ENCODE measurements at places on chromosomes 1 and 21.
A peak's percentile ranks its signal among the peaks of the same experiment; 100 is the strongest.

DNA sequence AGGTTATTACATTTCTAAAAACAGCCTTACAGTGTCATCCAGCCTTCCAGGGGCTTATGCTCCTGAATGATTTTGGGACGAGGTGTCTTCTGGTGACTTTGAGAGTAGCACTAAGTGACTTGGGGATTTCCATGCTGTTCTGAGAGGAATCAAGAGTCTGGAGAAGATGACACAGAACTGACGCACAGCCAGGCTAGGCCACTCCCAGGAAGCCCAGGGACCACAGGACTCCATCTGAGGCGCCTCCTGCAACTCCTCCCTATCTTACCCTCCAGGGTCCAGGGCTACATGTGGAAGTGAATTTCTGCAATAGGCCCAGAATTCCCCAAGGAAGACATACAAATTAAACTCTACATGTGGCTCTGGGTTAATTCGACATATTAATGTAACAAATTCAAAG lies 92.5 kb downstream of the SLC25A24 start:
- no peak for DNase-seq

DNA sequence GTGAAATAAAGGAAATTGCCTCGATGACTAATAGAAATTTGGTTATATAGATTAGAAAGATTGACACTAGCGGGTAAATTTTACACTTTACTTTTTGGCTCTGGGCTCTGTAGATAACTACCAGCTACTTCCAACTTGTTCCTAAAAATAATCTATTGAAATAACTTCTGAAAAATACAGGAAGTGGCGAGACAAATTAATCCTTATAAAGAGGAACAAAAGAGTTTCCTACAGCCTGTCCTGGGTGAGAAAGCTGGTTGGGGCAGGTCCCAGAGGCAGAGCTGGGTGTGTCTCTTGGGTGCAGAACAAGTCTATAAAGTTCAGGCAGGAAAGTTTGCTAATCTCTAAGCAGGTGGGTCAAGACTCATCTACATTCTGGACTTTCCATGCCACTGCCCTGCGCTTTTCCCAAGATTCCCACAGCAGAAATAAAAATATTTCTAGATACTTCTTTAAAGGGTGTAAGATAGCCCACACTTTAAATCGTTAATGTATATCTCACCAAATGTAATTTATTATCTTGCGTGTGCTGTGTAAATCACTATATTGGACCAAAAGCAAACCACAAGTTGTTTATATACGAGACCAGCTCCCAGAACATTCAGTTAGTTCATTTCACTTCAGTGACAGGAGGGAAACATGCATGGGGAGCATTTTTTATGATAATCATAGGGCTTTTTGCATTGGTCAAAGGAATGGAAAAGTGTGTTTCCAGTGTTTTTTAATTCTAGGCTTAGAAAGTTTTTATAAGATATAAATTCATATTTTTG lies 70.1 kb upstream of the NRIP1 start:
- no peak for DNase-seq

DNA sequence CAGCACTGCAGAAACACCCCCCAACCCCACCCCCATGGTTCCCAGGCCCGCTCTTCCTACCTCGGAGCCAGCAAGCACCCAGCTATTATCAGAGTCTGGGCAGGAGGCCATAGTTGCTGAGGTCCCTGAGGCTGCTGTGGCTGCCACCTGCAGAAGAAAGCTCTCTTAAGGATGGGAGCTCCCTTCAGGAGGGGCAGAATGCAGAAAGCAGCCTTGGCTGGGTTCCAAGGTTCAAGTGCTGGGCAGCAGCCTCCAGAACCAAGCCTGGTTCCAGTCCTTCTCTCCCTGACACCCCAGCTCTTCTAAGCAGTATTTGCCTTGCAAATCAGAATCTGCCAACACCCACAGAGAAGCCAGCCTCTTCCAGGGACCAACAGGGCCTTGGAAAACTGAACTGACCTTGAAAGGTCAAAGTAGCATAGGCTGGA lies 2.3 kb downstream of the PBXIP1 start:
- DNase-seq: no peak

DNA sequence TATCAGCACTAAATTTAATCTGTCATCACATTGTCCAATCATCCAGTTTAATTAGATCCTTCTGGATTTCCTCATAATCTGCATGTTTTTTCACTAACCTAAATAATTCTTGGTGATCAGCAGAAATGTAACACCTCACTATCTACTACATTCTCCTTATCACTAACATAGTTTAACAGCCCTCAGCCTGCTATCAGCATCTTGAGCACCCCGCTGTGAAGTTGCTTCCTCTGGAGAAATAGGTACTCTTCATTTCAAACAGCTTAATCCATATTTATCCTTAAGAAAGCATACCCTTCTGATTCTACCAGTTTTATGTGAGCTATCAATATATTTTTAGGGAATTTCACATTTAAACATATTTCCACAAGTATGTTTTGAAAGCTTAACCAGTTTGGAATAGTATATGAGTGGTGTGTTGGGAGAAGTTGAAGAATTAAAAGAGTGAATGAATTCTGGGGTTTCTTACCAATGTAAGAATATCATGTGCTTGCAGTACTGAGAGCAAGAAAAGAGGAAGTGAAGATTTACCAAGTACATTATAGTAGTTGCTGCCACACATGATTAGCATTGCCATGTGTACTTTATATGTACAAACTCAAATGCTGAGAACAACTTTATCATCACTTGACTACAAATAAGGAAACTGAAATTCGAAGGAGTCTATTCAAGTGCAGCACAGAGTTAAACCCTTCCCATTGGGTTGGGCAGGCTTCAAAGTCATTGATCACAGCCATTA lies 771.1 kb upstream of the ADGRL4 start:
- no peak for DNase-seq

DNA sequence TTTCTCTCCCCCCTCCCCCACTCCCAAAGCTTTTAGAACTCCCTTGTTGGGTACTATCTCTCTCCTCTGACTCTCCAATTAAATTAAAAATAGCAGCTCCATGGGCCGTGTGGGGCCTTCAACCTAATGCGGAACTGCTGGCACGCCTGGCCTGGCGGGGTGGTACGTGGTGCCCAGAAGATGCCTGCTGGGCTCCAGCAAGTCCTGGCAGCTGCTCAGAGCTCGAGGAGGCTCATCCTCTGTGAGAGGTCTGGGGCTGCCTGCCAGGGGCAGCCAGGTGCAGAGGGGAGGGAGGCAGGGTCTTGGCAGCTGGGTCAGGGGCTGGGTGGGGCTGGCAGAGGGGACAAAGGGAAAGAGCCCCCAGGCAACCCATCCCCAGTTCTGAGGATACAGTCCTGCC lies 74.4 kb downstream of the ACTL8 start:
- DNase-seq: no peak

DNA sequence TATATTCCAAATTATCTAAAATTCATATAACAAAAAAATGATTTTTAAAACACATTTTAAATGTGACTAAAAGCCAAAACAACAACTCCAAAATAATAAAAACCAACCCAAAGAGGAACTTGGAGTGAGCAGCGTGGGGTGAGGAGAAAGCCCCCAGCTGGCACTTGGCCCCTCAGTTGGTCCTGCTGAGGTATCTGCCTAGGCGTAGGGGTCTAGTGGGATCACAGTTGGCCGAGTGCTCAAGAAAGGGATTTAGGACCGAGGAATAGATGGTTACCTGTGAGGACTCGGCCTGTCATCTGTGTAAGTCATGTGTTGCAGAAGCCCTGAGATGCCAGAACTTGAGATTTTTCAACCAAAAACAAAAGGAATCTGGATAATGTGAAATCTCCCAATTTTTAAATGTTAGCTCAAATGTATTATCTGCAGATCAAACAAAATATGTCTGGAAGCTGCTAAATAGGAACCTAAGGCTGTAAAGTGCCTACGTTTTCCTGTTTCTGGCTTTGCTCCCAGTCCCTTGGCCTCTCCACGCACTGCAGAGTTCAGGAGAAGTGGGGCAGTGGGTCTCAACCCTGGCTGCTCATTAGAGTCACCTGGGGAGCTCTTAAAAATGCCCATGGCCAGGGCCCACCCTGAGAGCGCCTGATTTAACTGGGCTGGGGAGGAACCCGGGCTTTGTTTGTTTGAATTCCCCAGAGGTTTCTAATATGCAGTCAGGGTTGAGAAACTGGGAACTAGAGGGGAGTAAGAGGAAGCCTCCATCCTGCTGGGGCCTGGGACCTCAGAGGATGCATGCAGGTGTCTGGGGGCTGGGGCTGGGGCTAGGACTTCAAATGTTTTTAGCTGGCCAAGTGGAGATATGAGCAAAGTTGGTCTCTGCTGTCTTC lies 38.5 kb upstream of the LDLRAP1 start:
- no peak for DNase-seq

- no peak for DNase-seq
Observed at GRCh38 chr1:119285482-119285881, 83.1 kb upstream of the HAO2 start.

DNA sequence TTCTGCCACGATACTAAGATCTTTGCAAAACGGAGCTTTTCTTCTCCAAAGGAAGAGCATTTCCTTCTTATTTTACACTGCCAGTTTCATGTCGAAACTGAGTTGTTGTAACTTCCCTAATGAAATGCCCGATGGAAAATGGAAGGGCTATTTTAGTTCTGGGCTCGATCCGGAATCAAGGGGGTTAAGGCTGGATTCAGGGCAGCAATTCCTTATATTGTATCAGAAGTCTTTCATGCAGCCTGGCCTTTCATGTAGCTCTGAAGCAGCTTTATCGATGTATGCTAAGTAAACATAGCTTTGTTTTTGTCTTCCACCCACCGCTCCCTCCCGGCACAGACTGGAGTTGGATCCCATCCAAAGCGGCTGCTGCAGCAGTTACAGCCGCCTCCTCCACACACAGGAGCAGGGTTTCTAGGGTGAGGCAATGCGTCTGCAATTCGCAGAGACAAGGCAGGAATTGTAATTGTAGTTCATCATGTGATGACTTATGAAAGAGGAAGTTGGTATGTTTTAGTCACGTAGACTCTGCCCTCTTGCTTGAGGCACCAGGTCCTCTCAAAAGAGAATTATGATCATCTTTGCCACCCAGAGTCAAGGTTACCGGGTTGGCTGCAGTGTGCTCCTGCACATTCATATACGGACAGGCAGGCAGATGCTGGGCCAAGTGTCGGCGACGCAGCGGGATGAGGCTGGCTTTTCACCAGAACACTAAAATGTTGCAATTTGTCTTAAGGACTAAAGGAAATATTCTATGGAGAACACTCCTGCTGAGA lies 2.6 kb upstream of the IRF2BP2 start:
- peak; percentile 95 for DNase-seq

- DNase-seq: no peak
Observed at GRCh38 chr1:228180271-228180958, 14.8 kb downstream of the IBA57 start.

DNA sequence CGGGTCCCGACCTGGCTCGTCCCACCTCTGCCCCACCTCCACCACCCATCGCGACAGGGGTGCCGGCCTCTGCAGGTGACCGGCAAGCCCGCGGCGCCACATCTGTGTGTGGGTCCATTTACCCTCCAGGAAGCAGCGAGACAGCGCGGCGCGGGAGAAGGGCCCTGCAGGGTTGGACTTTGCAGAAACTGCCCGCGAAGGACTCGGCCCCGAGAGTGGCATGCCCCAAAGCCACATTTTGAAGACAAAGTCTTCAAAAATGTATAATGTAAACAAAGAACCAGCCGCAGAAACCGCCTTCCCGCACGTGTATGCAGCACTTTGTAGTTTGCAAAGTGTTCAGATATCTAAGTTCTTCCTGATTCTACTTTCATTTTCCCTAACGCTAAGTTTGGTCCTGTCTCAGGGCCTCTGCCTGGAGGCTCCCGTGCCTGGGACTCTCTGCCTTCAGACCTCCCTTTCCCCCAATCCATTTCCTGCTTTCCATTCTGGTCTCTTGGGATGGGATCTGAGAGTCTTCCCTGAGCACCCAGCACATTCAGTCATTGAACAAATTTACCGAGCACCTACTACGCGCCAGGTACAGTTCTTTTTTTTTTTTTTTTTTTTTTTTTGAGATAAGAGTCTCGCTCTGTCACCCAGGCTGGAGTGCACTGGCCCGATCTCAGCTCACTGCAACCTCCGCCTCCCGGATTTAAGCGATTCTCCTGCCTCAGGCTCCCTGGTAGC lies 524 bp upstream of the TMCO4 start:
- DNase-seq: peak; percentile 46

DNA sequence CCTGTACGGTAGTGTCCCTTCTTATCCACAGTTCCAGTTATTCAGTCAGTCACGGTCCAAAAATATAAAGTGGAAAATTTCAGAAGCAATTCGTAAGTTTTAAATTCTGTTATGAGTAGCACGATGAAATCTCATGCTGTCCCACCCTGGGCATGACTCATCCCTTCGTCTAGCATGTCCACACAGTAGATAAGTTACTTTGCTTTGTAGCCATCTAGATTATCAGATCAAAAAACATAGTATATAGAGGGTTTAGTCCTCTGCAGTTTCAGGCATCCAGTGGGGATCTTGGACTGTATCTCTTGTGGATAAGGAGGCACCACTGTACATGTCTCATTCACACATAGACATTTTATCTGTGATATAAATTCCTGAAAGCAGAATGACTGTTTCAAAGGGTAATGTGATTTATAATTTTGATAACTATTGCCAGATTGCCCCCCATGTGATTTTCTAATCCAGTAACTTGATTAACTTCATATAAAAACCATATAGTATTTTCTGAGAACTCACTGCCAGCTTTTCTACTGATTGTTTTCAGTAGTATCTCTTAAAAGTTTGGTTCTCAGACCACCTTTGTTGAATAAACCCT lies 143.3 kb downstream of the DYRK1A start:
- no peak for DNase-seq

DNA sequence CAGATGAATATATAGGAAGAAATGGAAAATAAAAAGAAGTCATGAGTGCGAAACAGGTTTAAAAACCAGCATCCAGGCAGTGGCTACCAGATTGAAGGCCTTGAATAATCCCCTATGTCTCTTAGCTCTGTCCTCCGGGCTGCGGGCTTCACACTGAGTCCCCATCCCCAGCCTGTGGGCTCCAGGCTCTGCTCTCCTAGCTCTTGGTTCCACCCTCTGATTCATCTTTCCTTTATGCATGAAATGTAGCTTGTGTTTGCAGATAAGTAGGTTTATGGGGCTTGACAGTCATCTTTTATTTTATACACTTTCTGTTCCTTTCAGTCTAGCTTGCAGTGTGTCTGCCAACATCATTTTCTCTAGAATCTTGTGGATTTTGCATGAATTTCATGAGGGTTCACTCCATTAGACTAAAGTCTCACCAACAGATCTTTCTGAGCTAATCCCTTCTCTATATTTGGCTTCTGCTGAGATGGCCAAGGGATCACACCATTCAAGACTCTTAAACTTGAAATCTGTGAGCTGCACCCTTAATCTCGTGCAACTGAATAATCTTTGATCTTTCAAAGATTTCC lies 174.5 kb downstream of the PLPPR4 start:
- no peak for DNase-seq

- no peak for DNase-seq
Observed at GRCh38 chr21:14088391-14088790, 122.4 kb downstream of the LIPI start.

GRCh38 chr1:197995408-197996258 lies 78.5 kb downstream of the LHX9 start:
- no peak for DNase-seq
